ENCODE measurements at places on chromosomes 3 and 15. TPM values are rescaled to one million over a fixed set of nuclear protein-coding genes. Genes with fewer than 3 reads are reported as not detected.

- H3K27me3 ChIP-seq, result no peaks in the 10 kb centered on the region
- H3K4me3 ChIP-seq, result no peak overlapping the region
- H3K36me3 ChIP-seq, result no peaks in the 10 kb centered on the region
- no peak for DNase-seq
These were observed 7.1 kb downstream of the CCR4 start for GRCh38 chr3:32958509-32958908.

DNA sequence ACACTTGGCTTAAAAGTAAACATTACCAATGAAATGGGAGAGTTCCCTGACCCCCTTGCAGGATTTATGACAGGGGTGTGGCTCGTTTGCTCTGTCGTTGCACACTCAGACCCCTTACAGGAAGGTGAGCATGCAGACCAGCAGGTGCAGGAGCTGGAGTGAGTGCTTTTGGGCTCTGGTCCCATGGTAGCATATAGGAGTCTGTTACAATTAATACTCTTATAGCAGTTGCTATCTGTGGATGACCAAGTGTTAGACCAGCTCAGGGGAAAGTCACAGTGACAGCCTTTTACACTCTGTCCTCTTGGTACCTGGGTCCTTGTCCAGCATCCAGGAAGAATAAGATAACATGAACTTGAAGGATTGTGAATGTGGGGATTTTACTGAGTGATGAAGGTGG is 1177.5 kb downstream of the NSUN3 start:
- no peak overlapping the region for H3K4me3 ChIP-seq
- no peak for DNase-seq
- H3K27ac ChIP-seq, result no peak overlapping the region
- H3K4me1 ChIP-seq, result no peaks in the 10 kb centered on the region
- H3K27me3 ChIP-seq, result no peaks in the 10 kb centered on the region

GRCh38 chr3:111726788-111727305 is 131.7 kb upstream of the ZBED2 start:
- no peak overlapping the region for H3K4me3 ChIP-seq
- no peak for DNase-seq
- peaks cover 22% of the 10 kb centered on the region for H3K4me1 ChIP-seq
- no peak overlapping the region for H3K27ac ChIP-seq
- H3K27me3 ChIP-seq, result no peaks in the 10 kb centered on the region

GRCh38 chr3:148450819-148451218 is 246.9 kb upstream of the AGTR1 start:
- H3K4me3 ChIP-seq, result no peak overlapping the region
- DNase-seq, result peak; percentile 69
- no peaks in the 10 kb centered on the region for H3K4me1 ChIP-seq
- H3K27ac ChIP-seq, result no peak overlapping the region
- H3K36me3 ChIP-seq, result no peaks in the 10 kb centered on the region

GRCh38 chr15:99090011-99090699 is 14.7 kb upstream of the SYNM start:
- H3K27ac ChIP-seq, result no peak overlapping the region
- H3K36me3 ChIP-seq, result no peaks in the 10 kb centered on the region
- H3K27me3 ChIP-seq, result no peaks in the 10 kb centered on the region
- no peak overlapping the region for H3K4me3 ChIP-seq

- no peaks in the 10 kb centered on the region for H3K4me1 ChIP-seq
- H3K27ac ChIP-seq, result no peak overlapping the region
- H3K27me3 ChIP-seq, result no peaks in the 10 kb centered on the region
- H3K4me3 ChIP-seq, result no peak overlapping the region
- no peak for DNase-seq
These were observed 186.3 kb upstream of the GPR149 start for GRCh38 chr3:154616298-154616697.

GRCh38 chr3:103410231-103410630 is 975.4 kb downstream of the ZPLD1 start:
- no peak for DNase-seq
- H3K4me1 ChIP-seq, result no peaks in the 10 kb centered on the region
- H3K36me3 ChIP-seq, result no peaks in the 10 kb centered on the region
- H3K4me3 ChIP-seq, result no peak overlapping the region

The EOMES gene
- not detected for total RNA-seq

The SEMA3F gene
- 11.9 TPM for total RNA-seq

The SLC28A2 gene
- 1.8 TPM for total RNA-seq

The SCN10A gene
- not detected for total RNA-seq

All from stomach (tissue), 19 donors.